ENCODE measurements at places on chromosomes 4 and X.

DNA sequence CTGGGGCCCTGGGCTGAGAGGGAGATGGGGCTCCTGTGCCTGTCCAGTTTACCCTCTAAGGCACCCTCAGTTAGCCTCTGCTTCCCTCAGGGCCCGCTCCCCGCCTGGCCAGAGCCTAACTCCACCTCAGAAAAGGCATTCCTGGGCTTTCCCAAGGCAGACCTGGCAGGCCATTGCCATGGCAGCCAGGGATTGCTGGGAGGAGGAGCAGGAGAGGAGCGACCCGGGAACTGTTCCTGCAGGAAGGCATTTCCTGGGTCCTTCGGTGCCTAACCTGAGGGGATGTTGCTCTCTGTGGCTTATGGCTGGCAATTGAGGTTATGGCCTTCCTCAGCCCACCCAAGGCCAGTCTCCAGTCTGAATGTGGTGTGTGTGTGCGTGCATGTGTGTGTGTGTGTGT is 131.3 kb downstream of the PJA1 start:
- DNase-seq = no peak

GRCh38 chrX:108811891-108812290 is 75.5 kb upstream of the IRS4 start:
- DNase-seq = peak; percentile 3

- DNase-seq = no peak
Observed at GRCh38 chrX:13716455-13716854, 18.0 kb downstream of the TRAPPC2 start.

GRCh38 chr4:183987987-183988392 is 82.9 kb downstream of the STOX2 start:
- peak; percentile 96 for DNase-seq

DNA sequence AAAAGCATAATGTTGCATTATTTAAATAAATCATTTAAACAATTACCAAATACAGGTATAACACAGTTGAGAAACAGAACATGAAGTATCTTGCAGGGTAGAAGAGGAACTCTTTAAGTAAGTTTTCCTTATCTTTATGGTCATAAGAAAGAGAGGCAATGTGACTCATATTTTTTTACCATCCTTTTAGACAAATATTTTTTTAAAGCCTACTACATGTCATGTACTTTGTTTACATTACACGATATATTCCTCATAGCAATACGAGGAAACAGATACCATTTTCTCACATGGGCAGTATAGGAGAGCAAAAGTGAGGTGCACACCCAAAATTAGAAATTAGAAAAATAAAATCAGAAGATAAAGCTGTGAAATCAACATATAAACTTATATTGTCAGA is 49.3 kb upstream of the EPHA5 start:
- DNase-seq = no peak

DNA sequence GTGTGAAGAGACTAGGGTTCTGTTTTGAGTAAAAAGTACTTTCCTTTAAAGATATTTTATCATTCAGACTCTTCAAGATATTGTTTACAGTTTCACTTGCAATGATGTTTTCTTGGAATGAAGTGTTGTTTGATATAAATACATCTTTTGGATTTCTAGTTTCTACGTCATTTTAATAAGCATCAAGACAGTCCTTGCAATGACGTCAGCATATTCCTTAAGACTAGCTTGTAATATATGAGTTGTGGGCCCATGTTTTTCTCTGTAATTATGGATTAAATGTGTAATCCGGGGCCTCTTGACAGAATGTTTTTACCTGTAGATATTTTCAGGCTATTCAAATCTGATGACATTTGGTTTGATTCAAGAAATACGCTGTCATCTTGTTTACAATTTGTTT is 66.1 kb downstream of the RBMX2 start:
- DNase-seq = no peak
